CD4-positive, alpha-beta T cell (primary cell): ENCODE measurements at places on chromosomes 12 and 14. TPM values are rescaled to one million over a fixed set of nuclear protein-coding genes. Genes with fewer than 3 reads are reported as not detected.

- H3K4me3 ChIP-seq, result no peak overlapping the region
- DNase-seq, result no peak
- peaks cover 19% of the 10 kb centered on the region for H3K27me3 ChIP-seq
- no peak overlapping the region for H3K27ac ChIP-seq
Observed at GRCh38 chr12:49882248-49882850, 21.4 kb downstream of the FAIM2 start.

DNA sequence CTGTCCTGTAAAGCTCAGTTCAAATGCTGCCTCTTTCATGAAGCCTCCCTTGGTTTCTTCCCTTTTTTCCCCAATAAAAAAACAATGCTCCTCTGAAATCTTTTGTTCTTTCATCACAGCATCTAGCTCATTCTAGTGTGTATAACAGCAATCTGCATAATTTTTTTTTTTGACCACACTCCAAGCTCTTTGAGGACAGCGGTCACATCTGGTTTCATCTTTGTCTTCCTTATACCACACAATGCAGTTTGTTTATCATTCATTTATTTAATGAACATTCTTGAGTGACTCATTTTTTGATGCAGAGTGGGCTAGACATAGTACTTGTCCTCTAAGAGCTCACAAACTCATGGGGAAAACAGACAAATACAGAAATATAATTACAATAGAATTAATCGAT is 7.3 kb downstream of the GNG2 start:
- no peaks in the 10 kb centered on the region for H3K27me3 ChIP-seq
- no peak overlapping the region for H3K27ac ChIP-seq
- H3K36me3 ChIP-seq, result peaks cover 9% of the 10 kb centered on the region
- DNase-seq, result no peak
- H3K4me3 ChIP-seq, result peak overlapping the region; percentile 4
- peaks cover 58% of the 10 kb centered on the region for H3K4me1 ChIP-seq

DNA sequence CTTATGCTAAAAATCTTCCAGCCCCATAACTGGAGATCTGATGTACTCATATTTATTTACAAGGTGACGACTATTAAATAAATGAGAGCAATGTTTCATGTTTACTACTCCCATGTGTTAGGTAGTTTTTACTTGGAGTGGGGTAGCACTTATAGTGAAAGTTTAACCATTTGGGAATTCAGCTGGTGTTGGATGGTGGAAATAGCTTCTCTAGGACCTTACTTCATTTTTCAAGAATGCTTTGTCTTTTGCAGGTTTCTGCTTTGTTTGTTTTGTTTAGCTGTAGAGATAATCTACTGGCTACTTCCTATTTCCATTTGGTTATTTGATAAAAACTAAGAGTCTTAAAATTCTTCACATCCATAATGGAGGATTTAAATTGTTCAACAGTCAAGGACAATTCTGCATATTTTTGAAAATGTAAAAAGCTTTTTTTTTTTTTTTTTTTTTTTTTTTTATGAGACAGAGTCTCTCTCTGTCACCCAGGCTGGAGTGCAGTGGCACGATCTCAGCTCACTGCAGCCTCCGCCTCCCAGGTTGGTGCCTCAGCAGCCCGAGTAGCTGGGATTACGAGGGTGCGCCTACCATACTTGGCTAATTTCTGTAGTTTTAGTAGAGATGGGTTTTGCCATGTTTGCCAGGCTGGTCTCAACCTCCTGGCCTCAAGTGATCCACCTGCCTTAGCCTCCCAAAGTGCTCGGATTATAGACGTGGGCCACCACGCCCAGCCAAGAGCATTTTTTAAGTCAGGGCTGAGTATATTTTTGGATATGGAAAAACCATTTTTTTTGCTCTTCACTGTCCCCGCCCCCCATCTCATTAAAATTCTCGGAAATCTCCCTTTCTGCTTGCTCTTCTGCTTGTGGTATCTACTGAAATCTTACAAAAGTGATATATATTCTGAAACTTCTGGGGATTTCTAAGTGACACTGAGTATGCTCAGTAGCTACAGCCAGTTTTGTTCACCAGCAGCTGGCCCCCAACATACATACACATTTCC is 1.4 kb upstream of the ABCD2 start:
- peaks cover 23% of the 10 kb centered on the region for H3K4me1 ChIP-seq
- H3K27ac ChIP-seq, result peak overlapping the region; percentile 89
- H3K36me3 ChIP-seq, result no peaks in the 10 kb centered on the region
- no peaks in the 10 kb centered on the region for H3K27me3 ChIP-seq
- H3K4me3 ChIP-seq, result peak overlapping the region; percentile 68

CEBPE gene
- not detected for total RNA-seq

- no peaks in the 10 kb centered on the region for H3K27me3 ChIP-seq
- no peak overlapping the region for H3K4me3 ChIP-seq
- H3K27ac ChIP-seq, result no peak overlapping the region
- no peaks in the 10 kb centered on the region for H3K4me1 ChIP-seq
- no peaks in the 10 kb centered on the region for H3K36me3 ChIP-seq
- no peak for DNase-seq
Observed at GRCh38 chr14:73870525-73871235, 16.0 kb upstream of the ZNF410 start.

GRCh38 chr12:42892702-42893551 is 303.4 kb upstream of the PRICKLE1 start:
- no peak for DNase-seq
- H3K27ac ChIP-seq, result no peak overlapping the region
- H3K4me3 ChIP-seq, result no peak overlapping the region
- H3K27me3 ChIP-seq, result no peaks in the 10 kb centered on the region

GRCh38 chr12:77433799-77434198 is 368.4 kb upstream of the E2F7 start:
- no peak overlapping the region for H3K4me3 ChIP-seq
- H3K4me1 ChIP-seq, result no peaks in the 10 kb centered on the region
- no peaks in the 10 kb centered on the region for H3K36me3 ChIP-seq
- H3K27me3 ChIP-seq, result no peaks in the 10 kb centered on the region
- DNase-seq, result no peak
- no peak overlapping the region for H3K27ac ChIP-seq

ASCL1 gene
- total RNA-seq, result not detected

POP5 gene
- total RNA-seq, result 22.0 TPM

DNA sequence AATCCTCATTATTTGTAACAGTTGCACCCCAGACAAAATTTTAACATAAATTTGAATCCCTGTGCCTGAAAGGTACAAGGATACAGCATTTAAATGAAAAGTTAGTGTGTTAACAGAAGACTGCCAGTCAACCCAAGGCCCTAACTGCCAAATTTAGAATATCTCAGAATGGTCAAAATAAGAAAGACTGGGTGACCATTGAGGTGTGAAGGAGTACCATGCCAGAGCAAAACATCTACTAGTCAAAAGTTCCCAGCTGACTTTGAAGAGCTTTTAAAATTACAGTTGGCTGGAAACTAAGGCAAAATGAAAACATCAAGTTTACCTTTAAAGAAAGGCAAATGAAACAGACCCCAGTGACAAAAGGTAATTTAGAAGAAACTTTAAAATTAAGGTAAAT is 18.4 kb downstream of the SAV1 start:
- no peak for DNase-seq
- H3K27ac ChIP-seq, result no peak overlapping the region
- no peaks in the 10 kb centered on the region for H3K27me3 ChIP-seq
- H3K4me1 ChIP-seq, result no peaks in the 10 kb centered on the region
- no peak overlapping the region for H3K4me3 ChIP-seq
